Glomerular endothelial cell (primary cell): ENCODE measurements at places on chromosomes 6 and 20.

GRCh38 chr6:159681191-159681880, 11.7 kb downstream of the SOD2 start:
- DNase-seq, result no peak

GRCh38 chr20:46810448-46811223, 84.0 kb upstream of the EYA2 start:
- no peak for DNase-seq

GRCh38 chr6:92044312-92044711, 1375.0 kb downstream of the EPHA7 start:
- no peak for DNase-seq

DNA sequence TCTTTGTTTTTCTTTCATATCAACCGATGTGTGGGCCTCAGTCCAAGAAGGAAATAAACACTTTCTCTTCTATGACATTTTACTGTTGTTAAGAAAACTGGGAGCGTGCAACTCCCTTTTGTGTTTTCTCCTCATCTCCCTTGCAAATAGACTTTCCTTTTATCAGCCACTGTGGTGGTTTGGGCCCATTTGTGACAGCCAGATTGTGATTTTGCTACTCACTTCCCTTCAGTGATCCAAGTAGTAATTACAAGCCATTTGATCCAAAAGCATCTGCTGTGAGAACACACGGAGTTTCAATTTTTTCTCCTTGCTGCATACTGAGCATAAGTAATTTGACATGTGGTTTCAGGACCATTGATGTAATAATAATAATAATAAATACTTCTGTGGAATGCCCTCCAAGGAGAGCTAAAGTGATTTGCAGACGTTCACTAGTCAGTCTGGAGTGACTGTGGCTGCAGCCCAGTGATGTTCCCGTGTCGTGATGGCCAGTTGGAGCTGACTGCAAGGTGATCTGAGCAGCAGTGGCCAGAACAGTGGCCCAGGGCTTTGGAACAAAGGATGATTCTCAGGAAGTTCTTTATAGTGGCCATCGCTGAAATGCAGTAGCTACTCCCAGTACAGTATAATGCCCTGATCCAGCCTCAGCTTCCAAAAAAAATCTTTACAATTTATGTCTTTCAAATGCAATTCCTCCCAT, 91.9 kb upstream of the CLDN20 start:
- DNase-seq, result no peak

- no peak for DNase-seq
Measured at GRCh38 chr6:75102301-75102700, 103.6 kb downstream of the COL12A1 start.

DNA sequence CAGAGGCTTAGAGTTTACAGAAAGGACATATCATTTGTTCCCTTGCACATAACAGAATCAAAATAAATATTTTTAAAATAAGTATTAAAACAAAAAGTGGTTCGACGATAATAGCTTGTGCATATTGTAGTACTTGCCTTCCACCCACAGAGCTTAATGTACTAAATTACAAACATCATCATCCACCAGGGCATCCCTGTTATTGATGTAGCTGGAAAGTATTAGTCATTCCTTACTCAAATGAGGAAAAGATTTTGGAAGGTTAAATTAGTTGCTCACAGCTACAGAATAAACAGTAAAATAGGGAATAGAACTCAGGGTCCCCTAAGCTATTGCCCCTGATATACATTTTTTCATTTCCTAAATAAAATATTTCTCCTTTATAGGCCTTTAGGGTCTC, 150.3 kb downstream of the PTPRK start:
- DNase-seq, result no peak

DNA sequence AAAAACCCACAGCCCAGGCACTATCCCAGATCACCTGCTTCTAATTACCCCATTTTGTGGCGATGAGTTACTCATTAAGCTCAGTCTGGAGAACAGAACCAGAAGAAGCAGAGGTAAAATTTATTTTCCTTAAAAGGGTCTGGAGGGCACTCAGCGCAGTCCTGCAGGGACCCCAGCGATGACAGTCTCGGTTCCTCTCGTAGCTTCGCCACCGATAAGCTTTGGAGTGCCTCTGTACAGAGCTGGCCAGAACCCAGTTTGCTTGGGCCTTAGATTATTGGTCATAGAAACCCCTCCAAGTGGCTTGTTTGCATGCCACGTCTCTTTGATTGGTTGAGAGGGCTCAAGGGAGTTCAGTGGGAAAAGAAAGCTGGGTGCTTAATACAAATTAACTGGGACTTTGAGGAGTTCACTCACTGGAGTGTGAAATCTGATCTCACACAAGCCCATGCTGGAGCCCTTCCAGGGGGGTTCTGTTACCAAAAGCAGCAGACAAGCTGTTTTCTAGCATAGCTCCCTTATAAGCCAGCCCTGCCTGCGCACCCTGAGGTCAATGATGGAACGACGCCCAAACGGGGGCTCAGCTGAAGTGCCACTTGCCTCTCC, 158.5 kb upstream of the ARID1B start:
- DNase-seq, result no peak

DNA sequence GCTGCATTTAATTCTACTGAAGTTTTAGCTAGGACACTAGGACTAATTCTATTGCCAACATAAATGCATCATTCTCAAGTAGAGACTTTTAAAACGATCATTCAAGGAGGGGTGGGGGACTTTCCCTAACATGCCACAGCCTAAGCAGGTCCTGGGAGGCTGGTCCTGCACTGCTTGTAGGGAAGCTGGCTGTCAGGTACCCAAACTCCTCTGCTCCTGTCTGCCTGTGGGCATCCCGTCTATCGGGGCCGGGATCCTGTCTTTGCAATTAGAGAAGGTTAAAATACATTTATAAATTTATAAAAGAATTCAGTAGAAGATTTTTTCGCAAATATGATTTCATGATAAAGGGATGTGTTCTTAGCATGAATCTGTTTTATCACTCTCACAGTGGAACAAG, 51.6 kb upstream of the MPC1 start:
- no peak for DNase-seq

DNA sequence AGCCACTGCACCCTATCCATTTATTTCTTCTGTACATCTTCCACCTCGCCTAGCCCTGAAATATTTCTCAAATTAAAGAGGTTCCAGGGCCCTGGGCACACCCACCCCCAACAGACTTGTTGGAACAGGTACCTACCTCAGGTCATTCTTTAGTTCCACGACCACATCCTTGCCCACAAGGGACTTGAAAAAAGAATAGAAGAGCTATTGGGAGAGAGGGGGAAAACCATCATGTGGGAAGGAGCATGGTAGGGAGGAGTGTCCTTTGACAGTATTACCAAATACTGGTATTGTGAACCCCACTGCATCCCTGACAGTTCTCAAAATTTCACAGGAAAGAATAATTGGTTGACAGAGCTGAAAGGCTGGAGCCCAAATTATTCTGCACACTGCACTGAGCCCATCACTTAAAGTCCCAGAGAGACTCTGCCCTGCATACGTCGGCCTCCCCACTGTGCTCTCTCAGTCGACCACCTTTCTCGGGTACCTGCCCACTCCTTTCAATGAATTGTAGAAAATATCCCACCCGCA, 762 bp downstream of the LSM2 start:
- no peak for DNase-seq

DNA sequence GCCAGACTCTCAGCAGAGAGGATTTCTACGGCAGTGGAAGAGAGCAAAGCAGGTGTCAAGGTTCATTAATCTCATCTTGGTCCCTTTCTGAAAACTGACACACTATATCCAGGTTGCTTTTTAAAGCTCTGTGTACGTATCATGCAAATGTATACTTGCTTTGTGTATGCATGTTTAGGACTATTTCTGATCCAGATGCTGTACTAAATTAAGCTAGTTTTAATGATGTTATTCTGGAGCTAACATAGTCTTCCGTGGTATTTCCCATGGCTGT, 59.2 kb upstream of the SNX9 start:
- no peak for DNase-seq

GRCh38 chr6:161228096-161228495, 45.8 kb downstream of the AGPAT4 start:
- DNase-seq, result no peak
